ENCODE measurements at places on chromosomes 3 and 15.

- DNase-seq: no peak
Measured at GRCh38 chr3:126259411-126260391, 79.3 kb upstream of the ALDH1L1 start.

DNA sequence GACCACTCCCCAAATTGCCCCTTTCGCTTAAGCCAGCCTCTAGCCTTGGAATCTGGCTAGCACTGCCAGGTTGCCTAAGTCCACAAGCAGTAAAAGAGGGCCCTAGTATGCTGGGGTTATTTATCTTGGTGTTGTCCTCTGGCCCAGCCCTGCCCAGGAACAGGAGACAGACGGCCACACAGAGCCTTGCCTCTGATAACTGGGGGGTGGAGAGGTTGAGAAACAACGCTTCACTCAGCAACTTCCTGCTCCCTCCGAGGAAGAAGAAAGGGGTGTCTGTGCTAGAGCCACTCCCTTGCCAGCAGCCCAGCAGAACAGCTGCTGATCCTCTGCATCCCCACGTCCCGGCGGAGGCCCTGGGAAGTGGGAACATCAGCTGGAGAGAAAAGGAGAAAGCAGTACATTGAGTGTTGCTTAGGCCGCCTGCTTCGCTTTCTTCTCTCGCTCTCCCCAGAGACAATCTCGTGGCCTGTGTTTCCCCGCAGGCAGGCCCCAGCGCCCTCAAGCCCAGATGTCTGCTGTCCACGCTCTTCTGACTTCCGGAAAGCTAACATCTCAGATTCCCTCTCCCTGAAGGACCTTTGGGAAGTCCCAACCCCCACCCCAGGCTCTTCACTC, 22.6 kb upstream of the C3orf70 start:
- no peak for DNase-seq

- DNase-seq: no peak
Measured at GRCh38 chr3:156383441-156384025, 171.4 kb downstream of the SSR3 start.

DNA sequence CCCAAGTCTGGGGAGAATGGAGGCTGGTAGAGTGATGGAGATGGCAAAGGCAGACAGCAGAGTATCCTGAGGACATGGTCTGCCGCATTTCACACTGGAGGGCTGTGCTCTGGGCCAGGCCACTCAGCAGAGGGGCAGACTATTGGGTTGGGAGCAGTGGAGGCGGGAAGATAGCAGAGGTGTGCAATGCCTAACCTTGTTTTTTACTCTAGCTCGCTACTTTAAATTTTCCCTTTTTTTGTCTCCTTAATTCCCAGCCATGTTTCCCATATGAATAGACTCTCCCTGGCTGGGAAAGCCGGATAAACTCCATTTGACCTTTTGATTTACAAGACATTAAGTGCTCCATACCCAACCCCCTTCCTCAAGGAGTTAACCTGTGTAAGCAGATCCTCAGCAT, 33.5 kb upstream of the ST6GAL1 start:
- DNase-seq: no peak

DNA sequence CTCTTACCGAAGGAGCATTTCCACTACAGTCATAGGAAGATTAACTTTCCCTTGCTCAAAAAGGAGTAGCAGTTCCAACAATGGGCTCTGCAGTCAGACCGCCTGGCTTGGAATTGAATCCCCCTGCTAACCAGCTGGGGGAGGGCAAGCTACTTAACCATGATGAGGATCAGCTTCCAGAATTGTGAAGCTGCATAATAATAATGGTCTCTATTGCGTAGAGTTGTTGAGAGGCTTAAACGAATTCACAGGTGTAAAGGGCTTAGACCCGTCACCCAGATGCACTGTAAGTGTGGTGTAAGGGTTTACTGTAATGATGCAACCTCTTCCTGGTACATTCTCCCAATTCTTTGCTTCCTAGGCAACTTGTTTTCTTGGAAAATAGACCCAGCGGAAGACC, 185.2 kb upstream of the RGMA start:
- DNase-seq: no peak

- no peak for DNase-seq
Measured at GRCh38 chr3:70182166-70182565, 130.3 kb downstream of the MDFIC2 start.

DNA sequence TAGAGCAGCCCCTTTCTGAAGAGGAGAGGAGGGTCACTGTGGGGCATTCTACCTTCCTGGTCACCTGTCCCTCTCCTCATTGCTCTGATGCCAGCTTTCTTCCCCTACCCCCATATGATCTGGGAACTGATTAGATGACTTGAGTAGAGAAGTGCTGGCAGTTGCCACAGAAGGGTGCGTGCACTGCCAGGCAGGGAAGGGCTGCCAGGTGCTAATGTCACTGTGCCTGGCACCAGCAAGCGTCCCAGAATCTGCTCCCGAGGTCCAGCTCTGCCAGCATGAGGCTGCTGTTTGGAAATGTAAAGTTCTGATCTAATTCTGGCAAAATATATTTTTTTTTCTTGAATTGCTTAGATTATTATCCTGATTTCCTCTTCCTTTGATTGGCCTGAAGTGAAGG, 52.8 kb downstream of the PPM1L start:
- DNase-seq: no peak

DNA sequence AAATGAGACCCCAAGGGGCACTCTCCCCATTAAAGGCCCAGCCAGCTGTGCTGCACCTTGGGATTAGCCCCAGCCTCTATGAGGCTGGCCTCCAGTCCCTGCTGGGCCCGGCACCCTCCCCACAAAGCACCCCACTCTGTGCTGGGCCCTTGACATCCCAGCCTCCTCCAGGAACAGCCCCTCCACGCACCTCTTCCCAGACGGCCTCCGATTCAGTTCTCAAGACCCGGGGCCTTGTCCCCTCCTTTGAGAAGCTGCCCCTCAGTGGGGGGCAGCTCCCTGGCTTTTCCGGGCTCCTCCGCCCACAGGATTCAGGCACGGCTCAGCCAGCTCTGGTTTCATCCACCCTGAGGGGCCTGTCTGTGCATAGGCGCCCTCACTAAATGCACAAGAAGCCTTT, 144.1 kb downstream of the LRRK1 start:
- no peak for DNase-seq

GRCh38 chr3:71428841-71429596, 154.5 kb downstream of the FOXP1 start:
- DNase-seq: no peak

DNA sequence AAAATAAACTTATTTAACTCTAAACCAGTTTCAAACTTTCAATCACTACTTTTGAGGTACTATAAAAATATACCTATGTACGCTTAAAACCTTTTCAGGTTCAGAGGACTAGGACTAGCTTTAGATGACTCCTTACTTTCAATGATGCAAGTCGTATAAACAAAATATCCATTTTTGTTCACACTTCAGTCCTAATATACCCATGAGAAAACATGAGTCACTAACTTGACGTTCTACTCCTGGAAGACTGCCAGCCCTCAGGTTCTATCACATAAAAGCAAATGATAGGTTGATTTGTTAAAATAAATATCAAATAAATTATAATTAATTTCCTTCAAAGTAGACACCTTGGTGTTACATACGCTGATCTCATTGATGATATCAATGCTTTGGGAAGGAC, 10.6 kb upstream of the P3H2 start:
- no peak for DNase-seq

- DNase-seq: no peak
Measured at GRCh38 chr3:120756061-120756460, 13.5 kb downstream of the GTF2E1 start.

GRCh38 chr3:182509844-182510460, 283.4 kb upstream of the ATP11B start:
- DNase-seq: no peak

DNA sequence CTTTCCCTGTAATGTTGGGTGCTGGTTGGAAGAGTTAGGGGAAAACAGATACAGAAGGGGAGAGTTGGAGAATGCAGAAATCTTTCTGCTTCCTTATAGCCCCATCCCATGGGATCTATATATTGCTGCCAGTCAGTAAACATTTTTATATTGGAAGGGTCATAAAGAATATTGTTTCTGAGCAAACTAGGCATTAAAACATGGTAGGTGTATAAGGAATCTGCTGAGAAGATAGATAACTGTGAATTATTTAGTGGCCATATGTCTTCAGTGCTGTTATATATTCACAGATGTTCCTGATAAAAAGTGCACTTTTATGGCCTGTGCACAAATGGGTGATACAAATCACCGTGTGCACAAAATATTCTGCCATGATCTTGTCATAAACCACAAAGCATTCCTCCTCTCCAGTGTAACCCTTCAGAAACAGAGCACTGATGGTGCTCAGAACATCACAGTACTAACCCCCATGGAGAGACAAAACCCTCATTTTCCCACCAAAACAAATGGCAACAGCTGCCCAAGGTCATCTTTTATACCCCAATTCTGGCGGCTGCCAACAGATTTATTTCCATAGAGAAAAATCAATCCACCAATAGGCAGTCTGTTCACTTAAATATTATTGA, 269.3 kb downstream of the SLC9A9 start:
- DNase-seq: no peak

DNA sequence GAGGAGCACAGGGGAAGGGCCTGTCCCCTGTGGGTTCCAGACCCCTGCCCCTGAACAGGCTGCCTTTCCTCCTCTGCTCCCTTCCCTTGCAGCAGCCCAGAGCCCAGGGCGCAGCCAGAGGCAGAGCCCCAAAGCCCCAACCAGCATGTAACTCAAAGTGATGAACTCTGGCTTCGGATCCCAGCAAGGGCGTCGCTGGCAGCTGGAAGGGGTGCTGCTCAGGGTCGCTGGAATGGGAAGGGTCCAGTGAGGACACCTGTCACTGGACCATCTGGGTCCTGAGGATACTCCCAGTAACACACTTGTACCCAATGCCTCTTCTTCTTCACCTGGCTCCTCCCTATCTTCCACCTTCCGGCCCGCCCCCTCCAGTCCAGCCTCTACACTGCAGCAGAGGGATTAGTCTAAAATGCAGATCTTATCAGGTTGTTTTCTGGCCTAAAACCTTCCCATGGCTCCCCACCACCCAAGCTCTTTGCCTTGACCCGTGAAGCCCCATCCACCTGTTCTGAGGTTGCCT, 64.0 kb downstream of the SLC6A1 start:
- no peak for DNase-seq

GRCh38 chr3:151204530-151205402, 1.8 kb upstream of the GPR171 start:
- no peak for DNase-seq

- no peak for DNase-seq
Measured at GRCh38 chr3:114674036-114674435, 380.2 kb downstream of the TIGIT start.
